Tibial nerve (tissue), 4 donors: ENCODE measurements at places on chromosomes 7 and 10. TPM values are rescaled to one million over a fixed set of nuclear protein-coding genes. Genes with fewer than 3 reads are reported as not detected.
A peak's percentile ranks its signal among the peaks of the same experiment; 100 is the strongest.

DNA sequence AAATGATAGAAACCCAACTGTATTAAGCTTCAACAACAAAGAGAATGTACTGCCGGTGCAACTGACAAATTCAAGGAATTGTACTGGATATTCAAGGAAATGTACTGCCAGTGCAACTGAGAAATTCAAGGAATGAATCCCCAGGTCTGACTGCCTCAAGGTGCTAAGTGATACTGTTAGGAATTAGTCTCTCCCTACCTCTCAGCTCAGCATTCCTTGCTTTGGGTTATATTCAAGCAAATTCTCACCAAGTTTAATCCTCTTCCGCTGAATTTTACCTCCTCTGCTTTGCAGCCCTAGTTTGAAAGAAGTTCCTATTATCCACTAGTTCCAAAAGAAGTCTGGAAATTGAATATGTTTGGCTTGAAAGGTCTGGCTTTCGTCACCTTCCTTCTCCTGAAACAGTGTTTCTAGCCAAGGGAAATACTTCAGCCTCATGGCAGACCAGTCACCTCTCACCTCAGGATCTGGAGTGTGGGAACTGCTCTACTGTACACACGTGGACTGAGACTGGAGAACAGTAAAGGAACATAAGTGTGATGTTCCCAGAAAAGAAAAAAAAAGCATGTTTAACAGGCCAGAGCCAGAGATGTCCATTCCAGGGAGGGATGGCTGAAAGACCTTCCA, 60.4 kb downstream of the SORCS1 start:
- DNase-seq = no peak

The ARMC3 gene
- 0.44 TPM for total RNA-seq

GRCh38 chr10:101218351-101219138, 10.7 kb downstream of the LBX1 start:
- DNase-seq = no peak

DNA sequence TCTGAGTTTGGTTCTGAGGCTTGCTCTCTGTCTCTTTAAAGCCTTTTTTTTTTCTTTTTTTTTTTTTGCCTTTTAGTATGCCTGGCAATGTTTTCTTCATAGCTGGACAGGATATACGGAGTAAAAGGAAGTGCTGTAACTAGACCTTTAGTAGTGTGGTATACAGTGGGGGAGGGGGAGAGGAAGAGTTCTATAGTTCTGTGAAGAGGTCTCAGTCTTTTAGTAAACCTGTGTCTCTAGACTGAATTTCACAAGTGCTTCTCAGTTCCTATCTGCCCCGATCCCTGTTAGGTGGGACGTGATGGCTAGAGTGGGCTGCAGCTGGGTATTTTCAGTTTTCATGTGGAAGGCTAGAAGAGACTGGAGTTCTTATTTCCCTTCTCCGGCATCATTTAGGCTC, 3.1 kb upstream of the ABCC2 start:
- DNase-seq = peak; percentile 10

DNA sequence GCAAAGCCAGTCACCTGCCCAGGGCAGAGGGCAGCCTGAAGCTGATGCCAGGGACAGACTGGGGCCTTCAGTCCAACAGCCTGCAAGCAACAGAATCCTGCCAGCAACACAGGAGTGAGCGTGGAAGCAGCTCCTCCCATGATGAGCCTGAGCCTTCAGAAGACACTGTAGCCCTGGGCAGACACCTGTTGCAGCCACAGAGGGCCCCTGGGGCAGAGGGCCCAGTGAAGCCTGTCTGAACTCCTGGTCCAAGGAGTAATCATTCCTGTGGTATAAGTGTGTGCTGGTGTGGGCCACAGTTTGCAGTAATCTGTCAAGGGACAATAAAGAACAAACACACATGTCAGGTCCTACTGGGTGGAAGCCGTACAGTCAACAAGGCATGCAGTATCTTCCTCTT, 2.9 kb upstream of the PFKP start:
- DNase-seq = no peak

The WNT2 gene
- 1.7 TPM for total RNA-seq
